ENCODE measurements at places on chromosomes 6 and 20.

GRCh38 chr6:38179300-38179699 lies 359.8 kb downstream of the ZFAND3 start:
- DNase-seq = no peak

- no peak for DNase-seq
Measured at GRCh38 chr6:106182455-106182854, 96.3 kb downstream of the PRDM1 start.

DNA sequence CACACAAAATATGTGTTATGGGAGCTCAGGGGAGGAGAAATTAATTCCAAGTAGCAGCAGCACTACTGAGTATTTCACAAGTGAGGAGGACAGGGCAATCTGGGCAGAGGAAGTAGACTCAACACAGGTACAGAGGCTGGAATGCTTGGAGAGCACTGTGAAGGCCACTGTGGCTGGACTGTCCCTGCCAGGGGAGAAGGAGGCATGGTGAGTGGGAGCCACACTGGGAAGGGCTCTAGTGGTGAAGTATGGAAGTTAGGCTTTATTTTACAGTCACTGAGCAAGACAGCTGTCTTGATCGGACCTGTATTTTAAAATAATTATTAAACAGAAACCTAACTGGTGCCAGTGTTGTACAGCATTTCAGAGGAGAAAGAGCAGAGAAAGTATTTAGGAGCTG lies 28.8 kb downstream of the FAM229B start:
- no peak for DNase-seq

DNA sequence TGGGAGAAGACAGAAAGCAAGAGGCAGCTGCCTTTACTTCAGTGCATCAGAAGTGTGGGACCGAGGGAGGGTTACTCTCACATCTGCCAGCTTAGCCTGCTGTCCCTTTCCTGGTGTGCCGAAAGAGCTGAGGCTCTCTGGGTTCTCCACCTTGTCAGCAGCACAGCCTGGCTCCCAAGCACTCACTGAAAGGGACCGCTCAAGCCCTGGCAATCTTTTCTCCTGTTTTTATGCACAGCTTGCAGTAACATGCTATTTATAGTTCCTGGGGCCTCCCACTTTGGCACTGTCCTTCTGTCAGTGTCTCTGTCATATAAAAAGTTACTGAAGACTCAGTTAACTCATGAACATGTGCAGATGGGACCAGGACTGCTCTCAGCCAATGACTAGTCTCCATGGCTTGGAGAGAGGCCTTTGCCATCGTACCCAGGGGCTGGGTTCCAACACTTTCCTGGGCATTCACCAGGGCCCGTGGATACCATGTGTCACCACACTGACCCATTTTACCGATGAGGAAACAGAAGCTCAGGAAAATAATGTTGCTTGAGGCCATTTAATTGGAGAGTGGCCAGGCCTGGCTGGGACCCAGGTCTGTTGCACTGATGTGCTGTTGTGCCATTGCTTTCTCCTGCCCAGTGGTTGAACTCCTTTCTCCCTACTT lies 46.2 kb downstream of the PANK2 start:
- DNase-seq = no peak

GRCh38 chr20:59547596-59547995 lies 56.7 kb upstream of the PHACTR3 start:
- DNase-seq = no peak

DNA sequence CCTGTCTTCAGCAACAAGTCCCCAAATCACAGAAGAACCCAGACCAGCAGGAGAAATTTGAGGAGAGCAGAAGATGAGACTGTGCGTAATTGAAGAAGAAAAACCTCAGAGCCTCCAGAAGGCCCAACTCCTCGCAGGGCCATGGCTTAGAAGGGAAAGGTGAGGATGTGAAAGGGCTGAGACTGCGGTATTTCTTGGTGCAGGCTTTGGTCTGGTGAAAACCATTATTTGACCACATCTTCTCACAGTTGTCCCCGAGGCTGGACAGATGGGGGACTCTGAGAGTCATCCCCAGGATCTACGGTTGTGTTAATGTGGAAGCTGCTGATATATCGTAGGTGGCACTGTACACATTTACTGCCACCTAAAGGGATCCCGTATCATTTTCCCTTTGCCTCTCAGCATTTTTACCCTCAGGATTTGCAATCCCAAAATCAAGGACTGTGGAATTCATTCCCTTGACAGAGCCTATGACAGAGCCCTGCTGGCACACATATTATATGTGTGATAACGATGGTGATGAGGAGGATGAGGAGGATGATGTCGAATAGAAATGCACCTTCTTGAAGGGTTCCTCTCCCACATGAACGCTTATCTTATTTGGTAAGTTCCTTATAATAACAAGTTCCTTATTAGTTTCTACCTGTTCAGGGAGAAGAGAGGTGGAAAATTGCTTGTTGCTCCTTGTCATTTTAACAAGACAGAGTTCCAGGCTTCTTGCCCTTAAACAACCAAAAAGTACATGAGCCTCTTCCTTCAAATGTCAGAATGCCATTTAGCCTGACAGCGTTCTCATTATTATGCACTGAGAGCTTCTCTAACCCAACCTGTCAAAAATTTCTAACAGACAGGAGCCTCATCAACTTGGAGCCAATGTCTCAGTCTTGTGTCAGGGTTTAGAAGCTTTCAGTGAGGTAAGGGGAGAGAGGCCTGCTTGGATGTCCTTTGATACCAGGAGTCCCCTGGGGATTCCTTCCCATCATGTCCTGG lies 135.8 kb downstream of the PXDC1 start:
- no peak for DNase-seq

GRCh38 chr6:161091972-161092701 lies 100.6 kb downstream of the MAP3K4 start:
- DNase-seq = no peak

GRCh38 chr6:44869321-44869897 lies 458.7 kb upstream of the RUNX2 start:
- DNase-seq = no peak

DNA sequence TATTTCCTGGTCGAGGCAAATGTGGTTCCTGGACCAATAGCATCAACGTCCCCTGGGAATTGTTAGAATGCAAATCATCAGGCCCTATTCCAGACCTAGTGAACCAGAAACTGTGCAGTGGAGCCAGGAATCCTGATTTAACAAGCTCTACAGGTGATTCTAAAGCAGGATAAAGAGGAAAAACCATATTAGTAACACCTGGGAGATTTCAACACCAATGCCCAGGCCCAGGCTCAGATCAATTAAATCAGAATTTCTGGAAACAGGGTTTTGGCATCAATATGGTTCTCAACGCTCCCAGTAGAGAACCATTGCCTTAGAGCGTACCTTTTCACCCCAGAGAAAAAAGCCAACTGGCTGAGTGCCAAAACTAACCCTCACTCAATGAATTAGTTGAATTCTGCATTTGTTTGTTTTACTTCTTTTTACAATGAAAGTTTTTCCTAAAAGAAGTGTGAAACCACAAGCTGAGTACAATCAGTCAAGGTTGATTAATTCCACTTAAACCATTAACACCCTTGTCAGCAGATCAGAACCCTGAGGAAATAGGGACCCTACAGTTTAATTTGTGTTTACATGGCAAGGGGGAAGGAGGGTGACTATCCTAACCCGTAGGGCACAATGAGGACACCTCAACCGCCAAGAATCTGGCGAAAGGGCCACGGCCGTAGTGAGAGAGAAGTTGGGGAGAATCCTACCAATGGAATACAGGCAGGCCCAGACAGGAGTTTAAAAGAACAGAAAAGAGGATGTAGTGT lies 34.9 kb upstream of the LOC128125822 start:
- DNase-seq = no peak

GRCh38 chr20:34124469-34125249 lies 12.6 kb upstream of the EIF2S2 start:
- DNase-seq = no peak

GRCh38 chr6:46129291-46129628 lies 529 bp upstream of the ENPP4 start:
- DNase-seq = no peak

GRCh38 chr6:138965291-138965874 lies 22.7 kb downstream of the REPS1 start:
- no peak for DNase-seq

Measured in substantia nigra (tissue), 51 donors.